T-helper 2 cell (primary cell): ENCODE measurements at places on chromosomes 11 and 22.
A peak's percentile ranks its signal among the peaks of the same experiment; 100 is the strongest.

DNA sequence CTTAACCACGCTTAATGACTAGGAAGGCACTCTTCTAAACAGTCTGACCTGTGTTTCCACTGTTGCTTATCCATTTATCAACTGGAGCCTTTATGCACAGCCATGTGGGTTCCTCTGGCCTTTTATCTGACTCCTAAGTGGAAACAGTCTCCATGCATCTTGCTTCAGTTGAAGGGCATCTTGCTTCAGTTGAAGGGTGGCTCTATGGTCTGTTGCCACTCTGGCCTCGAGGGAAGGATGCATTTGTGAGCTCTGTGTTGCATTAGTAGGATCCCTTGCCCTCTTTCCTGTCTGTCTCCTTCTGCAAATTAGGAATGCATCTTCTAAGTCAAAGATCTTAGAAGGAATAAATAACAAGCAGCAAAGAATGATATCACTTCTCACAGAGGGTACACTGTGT, 25.8 kb upstream of the C11orf96 start:
- no peak for DNase-seq

DNA sequence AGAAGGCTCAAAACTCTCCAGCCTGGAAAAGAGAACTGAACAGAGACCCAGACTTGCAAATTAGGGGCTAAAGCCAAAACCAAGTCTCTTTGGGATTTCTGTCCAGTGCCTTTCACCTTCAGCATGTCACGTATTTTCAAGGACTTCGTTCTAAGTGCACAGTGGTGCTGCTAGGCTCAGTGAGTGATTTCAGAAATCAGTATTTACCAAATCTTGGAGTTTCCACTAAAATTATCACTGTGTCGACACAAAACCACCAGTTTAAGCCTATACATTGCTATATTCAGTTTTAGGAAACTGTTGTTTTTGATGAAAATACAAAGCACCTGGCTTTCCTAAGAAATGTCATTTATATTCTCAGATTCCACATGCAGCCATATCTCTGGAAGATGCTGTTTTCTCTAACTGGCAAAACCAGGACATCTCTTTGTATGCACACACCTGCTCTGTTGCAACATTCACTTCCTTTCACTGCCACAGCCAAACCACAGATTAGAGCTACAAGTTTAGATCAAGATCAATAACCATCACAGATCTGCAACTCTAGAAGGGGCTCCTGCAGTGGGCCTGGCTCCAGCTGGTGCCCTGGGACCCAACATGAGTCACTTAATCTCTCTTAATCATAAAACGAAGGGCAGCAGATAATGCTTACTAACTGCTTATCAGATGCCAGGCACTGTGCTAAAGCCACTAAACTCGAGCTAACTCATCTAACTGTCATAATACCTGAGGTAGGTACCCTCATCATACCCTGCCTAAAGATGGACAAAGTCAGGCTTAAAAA, 22.3 kb downstream of the SMCO4 start:
- DNase-seq: no peak

- no peak for DNase-seq
Measured at GRCh38 chr11:124618863-124619262, 3.8 kb upstream of the TBRG1 start.

- no peak for DNase-seq
Measured at GRCh38 chr11:88420165-88420791, 82.7 kb upstream of the CTSC start.

DNA sequence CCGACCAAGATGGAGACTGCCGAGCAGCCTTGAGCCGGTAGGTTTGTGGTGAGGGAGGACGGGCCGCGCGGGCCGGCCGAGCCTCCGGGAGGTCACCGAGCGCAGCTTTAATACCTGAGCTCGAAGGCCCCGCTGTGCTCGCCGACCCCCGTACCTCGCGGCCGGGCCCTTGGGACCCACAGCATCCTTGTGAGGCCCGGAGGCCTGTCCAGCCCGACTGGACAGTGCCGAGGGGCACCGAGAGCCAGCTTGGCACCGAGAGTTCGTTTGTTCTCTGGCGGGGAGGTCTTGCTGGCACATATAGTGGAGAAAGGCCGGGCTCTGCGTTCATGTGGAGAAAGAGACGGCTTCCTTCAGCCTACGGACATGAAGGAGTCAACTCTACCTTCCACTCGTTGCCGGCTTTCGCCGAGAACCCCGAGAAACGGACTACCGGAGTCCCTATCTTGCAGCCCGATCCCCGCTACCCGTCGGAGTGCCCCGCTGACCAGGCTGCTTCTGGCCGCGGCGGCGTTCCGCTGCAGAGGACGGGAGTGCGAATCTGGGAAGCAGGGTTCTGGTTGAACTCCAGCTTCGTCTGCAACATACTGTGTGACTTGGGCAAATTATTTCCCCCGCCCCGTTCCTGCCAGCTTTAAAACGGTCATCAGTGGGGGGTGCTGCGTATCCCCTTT, 349 bp downstream of the TSSC4 start:
- no peak for DNase-seq

DNA sequence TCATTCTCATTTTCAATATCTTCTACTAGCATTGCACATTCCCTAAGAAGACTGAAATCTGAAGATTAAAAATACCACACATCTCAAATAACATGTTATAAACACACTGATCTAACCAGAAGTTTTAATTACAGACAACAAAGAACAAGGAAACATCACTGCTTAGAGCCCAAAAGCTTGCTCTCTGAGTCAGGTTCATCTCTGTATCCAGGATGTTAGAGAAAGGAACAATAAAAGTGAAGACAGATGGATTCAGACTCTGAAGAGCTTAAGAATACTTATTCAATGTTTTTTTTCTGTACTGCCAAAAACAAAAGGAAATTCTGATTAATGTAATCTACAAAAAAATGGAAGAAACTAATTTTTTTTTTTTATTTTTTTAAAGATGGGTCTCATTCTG, 16.5 kb downstream of the RDX start:
- DNase-seq: no peak

DNA sequence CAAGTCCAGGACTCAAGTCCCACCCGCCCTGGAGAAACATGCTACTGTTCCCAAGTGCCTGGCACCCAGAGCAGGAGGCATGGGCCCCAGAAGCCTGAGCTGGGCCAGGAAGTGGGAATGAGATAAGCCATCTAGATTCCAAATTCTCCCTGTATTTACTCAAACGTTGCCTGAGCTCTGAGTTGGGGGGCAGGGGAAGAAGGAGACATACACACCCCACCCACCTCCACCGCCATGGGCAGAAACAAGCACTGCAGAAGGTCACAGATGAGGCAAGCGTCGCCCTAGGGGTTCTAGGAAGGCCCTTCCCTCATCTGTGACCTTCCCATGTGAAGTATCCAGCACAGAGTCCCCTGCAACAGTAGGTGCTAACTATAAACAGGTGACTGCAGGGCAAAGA, 54.0 kb downstream of the PLEKHA7 start:
- no peak for DNase-seq

- DNase-seq: peak; percentile 6
Measured at GRCh38 chr11:1051356-1052132, 15.0 kb upstream of the MUC6 start.

- peak; percentile 67 for DNase-seq
Measured at GRCh38 chr22:24805790-24806662, at the start of gene SGSM1. SGSM1 (plus strand) TSS chr22:24806211; CDS start chr22:24806326, 115 bp downstream.
